ENCODE measurements at places on chromosomes 3 and 15. TPM values are rescaled to one million over a fixed set of nuclear protein-coding genes. Genes with fewer than 3 reads are reported as not detected.

DNA sequence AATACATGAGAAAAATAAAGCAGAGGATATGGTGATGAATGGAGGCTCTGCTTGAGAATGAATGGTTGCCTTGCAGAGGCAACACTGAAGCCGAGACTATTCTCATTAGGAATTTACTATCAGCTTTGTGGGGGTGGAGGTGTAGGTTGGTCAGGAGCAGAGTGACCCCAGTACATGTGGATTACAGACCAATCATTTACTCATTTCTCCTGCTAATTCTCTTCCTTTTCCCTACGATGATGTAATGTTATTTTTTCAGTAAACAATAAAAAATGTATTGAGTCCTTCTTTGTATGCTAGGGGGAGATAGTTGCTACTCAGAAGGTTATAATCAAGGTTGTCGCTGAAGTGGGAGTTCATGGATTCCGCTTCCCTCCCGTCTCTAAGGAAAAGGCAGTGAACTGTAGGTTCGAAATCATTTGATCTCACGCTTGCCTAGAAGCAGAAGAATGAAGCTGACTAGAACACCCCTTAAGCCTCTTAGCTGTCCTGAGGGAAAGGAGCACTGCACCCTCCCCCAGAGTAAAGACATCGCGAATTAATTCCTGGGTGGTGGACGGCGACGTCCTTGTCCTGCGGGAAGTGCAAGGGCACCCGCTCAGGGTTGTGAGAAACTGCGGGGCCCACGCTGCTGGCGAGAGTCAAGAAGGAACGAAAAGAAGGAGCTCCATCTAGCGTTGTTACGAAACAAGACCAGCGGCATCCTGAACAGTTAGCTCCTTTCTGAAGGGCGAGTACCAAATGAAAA is 213.2 kb upstream of the PFN2 start:
- DNase-seq = peak; percentile 62

- no peak for DNase-seq
These were observed 23.1 kb upstream of the RHO start for GRCh38 chr3:129505341-129505740.

DNA sequence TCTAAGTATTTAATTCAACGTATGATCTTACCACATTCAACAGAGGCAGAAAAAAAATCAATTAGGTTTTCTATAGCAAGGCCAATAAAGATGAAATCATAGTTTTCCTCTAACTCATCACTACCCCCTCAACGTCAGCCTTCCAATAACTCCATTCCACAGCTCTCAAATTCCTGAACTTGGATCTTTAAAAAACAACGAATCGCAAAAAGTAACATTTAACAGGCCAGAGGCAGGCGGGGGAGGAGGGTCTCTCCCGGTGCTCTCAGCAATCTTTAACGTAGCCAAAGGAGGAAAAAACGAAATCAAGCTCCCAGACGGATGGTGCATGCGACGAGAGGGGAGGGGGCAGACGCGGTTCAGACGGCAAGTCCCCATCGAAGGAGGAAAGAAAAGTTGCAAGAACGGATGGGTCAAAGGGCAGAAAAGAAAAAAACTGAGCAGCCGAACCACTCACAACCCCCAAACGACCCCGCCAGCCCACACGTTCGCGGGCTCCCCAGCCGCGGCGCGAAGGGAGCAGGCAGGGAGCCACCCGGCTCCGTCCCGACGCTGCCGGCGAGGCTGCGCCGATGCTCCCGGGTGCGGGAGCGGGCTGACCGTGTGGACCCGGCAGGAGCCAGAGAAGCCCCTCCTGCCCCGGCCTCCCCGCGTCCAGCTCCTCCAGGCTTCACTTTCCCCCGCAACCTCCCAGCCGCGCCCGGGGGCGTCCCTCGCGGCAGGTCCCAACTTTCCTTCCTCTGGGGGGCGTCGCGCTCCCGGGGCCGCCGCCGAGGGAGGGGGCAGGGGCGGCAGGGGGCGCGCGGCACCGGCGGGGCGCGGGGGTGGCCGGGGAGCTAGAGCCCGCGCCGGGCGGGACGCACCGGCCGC is 703 bp downstream of the PEAK1 start:
- DNase-seq = peak; percentile 78

DNA sequence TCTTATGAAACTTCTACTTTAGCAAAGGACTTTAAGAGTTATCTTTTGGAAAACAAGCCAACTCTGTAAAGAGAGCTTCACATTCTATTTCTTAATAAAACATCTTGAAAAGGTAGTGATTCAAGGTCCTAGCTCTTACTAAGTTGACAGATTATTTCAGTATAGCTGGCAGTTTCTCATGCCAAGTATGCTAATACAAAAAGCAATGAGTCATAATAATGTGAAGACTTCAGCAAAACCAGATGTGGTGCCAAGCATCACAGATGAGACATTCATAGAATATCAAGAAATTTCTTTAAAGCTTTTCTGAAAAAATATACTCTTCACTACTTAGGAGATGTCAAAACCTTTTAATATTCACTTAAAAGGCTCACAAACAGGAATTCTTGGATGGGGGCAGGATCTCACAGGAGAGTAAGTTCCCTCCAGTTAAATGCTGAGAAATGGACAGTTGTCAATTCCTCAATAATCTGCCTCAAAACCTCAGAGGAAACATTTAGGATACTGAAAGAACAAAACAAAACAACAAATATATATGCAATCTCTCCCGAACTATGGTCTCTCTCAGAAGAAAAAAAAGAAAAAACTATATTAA is 45.6 kb downstream of the DCBLD2 start:
- DNase-seq = no peak

DNA sequence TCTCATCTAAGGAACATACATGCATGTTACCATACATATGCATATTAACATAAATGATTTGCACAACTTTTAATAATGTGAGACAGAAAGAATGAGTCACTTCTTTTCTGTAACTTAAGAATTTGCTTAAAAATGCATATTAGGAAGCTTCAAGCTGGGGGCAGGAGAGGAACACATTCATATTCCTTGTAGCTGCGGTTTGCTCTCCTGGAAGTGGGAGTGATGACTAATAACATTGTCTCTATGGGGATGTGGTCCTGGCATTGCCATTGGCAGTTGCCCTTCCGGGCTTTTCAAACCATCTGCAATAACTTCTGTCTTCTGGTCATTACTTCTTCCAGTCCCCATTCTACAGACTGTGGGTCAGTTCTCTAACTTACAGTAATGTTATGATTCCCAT is 15.6 kb downstream of the CHST2 start:
- DNase-seq = peak; percentile 15

DNA sequence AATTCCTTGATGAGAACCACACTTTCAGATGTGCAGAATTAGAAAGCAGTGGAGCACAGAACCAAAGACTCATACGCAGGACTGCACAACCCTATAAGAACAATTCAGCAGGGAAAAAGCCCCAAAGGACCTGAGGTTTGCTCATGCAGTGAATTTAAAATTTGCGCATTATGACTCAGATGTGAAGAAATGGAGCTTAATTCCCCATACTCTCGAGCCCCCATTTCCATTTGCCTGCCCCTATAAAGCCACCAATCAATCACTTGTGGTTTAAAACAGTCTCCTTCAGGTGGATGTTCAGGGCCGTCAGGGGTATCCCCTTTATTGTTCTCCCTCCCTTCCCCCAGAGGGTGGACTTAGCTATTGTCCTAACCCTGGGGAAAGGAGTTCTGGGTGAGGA is 221.2 kb downstream of the IGSF11 start:
- DNase-seq = no peak

DNA sequence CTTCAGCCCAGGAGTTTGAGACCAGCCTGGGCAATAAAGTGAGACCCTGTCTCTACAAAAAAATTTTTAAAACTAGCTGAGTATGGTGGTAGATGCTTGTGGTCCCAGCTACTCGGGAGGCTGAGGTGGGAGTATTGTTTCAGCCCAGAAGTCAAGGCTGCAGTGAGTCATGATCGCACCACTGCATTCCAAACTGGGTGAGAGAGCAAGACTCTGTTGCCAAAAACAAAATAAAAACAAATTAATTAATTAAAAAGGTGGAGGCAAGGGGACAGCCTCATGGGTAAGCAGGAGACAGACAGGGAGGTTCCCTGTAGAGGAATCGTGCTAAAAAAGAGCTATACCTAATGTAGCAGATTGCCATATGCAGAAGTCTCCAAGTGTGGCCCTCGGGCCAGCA is 12.6 kb downstream of the HAPLN3 start:
- DNase-seq = no peak

- no peak for DNase-seq
These were observed 1138.3 kb downstream of the ROBO2 start for GRCh38 chr3:78178209-78178608.

GRCh38 chr3:127590282-127590592 is 296 bp downstream of the TPRA1 start:
- peak; percentile 84 for DNase-seq

DNA sequence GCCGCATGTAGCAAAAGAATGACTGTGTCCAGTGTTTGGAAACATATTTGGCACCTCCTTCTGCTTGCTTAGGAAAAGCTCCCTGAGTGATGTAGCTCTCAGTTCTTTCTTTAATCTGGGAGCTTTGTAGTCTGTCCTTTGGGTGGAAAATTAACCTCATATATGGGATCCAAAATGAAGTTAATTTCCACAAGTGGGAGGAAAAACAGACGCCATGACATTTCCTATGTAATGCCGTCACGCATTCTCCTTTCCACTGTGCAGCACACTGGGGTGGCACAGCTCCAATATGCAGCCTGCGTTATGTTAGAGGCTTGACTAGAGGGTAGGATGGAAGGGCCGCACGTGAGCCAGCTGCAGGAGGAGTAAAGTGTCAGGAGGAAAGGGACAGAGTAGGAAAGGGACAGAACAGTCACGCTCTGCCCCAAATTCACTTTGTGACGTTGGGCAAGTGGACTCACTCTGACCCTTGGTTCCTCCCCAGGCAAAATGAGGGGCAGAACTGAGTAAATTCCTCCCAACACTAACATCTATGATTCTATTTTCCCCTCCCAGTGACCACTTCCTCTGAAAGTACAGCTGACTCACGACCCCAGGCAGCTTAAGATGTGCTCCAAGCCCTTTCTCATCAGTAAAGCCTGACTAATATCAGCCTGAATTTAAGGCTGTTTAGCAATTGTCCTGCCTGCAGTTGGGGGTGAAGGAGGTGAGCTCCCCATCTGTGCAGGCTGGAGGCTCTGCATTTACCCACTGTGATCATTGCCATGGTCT is 176.5 kb upstream of the PFN2 start:
- DNase-seq = no peak

GRCh38 chr15:76936671-76937070 is 5.1 kb downstream of the RCN2 start:
- DNase-seq = no peak

GRCh38 chr3:128416578-128417211 is 50.0 kb downstream of the DNAJB8 start:
- no peak for DNase-seq

GRCh38 chr3:148641722-148642121 is 56.0 kb upstream of the AGTR1 start:
- DNase-seq = no peak

- no peak for DNase-seq
These were observed 6.9 kb upstream of the PTH1R start for GRCh38 chr3:46870651-46871050.

- no peak for DNase-seq
These were observed 78.8 kb downstream of the AAGAB start for GRCh38 chr15:67175643-67176071.

DNA sequence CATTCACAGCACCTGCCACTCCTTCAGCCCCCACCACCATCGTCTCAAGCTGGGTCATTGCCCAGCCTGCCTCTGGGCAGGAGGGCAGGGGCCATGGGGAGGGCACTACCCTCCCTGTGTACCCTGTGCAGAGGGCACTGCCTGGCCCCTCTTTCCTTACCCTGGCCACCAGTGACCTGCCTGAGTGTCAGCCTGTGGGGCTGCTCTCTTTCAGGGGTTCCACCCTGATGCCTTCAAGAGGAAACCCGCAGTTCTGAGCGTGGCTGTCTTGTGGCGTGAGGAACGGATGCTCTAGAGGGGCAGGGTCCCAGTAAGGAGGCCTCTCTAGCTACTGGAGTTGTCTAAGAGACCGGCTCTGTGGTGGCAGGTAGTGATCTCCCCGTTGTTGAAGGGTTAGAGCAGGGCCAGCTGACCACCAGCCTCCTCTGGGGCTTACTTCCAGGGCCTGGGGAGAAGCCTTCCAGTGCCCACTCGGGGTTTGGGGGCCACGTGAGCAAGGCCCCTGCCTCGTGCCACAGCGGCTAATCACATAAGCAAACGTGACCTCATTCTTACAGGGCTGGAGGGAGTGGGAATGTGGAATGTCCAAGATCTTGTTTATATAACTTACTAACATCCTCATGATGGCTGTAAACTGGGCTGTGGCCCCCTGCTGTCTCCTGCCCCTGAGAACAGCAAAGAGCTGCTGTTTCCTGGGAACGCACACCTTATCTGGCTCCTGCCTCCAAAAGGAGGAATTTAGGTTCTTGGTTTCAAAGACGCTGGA is 31.4 kb upstream of the SEC13 start:
- no peak for DNase-seq

- peak; percentile 48 for DNase-seq
These were observed 620 bp upstream of the PYGO1 start for GRCh38 chr15:55588815-55589115.

- DNase-seq = peak; percentile 57
These were observed 12.2 kb downstream of the ALG1L2 start for GRCh38 chr3:130093741-130094391.

DNA sequence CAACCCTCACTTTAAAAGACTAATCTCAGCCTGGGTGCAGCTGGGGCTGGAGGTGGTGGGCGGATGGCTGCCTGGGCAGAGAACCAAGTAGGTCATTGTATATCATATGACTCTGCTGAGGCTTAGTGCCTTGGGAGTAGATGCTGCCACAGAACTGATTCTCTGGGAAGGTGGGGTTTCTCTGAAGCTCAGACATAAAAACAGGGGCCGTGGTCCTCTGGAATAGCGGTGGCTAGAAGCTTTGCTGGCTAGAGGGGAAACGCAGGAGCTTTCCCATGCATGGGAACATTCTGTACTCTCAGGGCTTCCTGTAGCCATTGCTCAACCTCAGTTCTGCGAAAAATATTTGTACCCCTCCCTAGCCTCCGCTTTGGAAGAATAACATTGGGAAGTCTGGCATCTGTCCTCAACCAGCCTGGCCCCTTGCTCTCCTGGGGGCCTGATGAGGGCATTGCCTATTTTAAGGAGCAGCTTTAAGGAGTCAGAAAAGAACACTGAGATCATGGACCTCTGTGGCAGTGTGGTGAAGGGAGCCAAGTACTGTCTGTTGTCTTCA is 14.7 kb downstream of the TIMP4 start:
- DNase-seq = no peak

GRCh38 chr3:13123013-13123654 is 49.9 kb upstream of the IQSEC1 start:
- no peak for DNase-seq

GRCh38 chr15:32636410-32636809 is 5.1 kb upstream of the SCG5 start:
- no peak for DNase-seq

DNA sequence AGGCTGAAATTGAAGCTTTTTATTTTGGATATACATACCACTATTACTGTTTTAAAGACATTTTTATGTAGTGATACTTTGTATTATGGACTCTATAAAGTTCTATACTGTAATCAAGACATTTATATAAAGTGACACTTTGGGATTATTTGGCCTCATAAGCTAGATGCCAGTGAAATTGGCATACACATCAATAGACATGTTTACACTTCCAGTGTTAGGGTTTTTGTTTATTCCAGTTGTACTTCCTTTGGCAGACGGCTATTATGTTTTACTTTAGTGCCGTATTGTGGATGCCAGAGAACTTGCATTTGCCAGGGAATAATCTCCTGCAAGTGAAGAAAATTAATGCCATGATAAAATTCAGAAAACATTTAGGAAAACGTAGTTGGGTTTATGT is 6.0 kb downstream of the LXN start:
- no peak for DNase-seq

The ZBTB20 gene
- 0.96 TPM for total RNA-seq

The RBP2 gene
- total RNA-seq = not detected

The QRICH1 gene
- total RNA-seq = 137 TPM

The LRRC2 gene
- total RNA-seq = 3.3 TPM

The RBPMS2 gene
- total RNA-seq = 9.4 TPM

The CD276 gene
- 136 TPM for total RNA-seq

The GPR62 gene
- not detected for total RNA-seq

Measured in H7 (cell line).